ENCODE measurements at places on chromosomes 16 and 17. TPM values are rescaled to one million over a fixed set of nuclear protein-coding genes. Genes with fewer than 3 reads are reported as not detected.

Gene LUC7L3
- 189 TPM for total RNA-seq

Gene PLLP
- total RNA-seq = 2.6 TPM

Gene ABCA6
- 200 TPM for total RNA-seq

Gene PER1
- 297 TPM for total RNA-seq

Gene CD300H
- total RNA-seq = not detected

Gene CLEC19A
- not detected for total RNA-seq

Gene LITAF
- 157 TPM for total RNA-seq

Gene CLEC18C
- 1.3 TPM for total RNA-seq

- H3K27me3 ChIP-seq = no peaks in the 10 kb centered on the region
- peak overlapping the region; percentile 69 for H3K27ac ChIP-seq
- H3K36me3 ChIP-seq = no peaks in the 10 kb centered on the region
- H3K4me3 ChIP-seq = no peak overlapping the region
Measured at GRCh38 chr17:48025904-48026501, 11.6 kb downstream of the COPZ2 start.

DNA sequence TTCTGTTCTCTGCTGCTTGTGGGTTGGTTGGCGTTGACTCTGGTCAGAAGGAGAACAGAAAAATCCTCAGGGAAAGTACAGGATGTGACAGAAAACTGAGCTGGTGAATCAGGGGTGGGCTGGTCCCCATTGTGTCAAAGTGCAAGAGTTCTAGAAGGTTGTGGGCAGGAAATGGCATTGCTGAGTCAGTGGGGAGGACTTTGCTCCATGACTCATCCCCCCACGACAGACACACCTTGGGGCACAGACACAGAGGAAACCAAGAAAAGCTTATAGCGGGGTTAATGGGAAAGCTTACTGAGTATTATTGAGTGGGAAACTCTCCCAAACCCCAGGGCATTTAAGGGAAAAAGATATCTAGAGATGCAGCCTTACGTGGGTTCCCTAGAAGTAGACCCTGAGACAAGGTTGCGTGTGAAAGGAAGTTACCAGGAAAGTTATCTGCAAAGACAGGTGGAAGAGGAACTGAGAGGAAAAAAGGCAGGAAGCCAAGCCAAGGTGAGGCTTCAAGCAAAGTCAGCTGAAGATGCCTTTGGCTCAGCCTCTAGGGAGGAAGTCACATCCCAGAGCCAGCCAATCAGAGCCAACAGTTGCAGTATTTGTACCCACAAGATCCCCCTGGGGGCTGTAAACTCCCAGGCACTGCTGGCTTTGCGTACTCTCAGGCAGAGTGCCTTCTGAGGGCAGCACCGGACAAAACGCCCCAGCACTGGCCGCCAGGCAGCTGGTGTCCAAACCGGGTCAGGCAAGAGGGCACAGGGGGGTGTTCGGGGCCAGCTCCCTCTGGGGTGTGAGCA is 86.4 kb downstream of the FOXL1 start:
- no peak for DNase-seq
- H3K27ac ChIP-seq = no peak overlapping the region
- H3K4me1 ChIP-seq = no peaks in the 10 kb centered on the region
- no peak overlapping the region for H3K4me3 ChIP-seq
- H3K27me3 ChIP-seq = no peaks in the 10 kb centered on the region

- no peaks in the 10 kb centered on the region for H3K4me1 ChIP-seq
- H3K4me3 ChIP-seq = no peak overlapping the region
- H3K27ac ChIP-seq = no peak overlapping the region
- no peaks in the 10 kb centered on the region for H3K27me3 ChIP-seq
- H3K36me3 ChIP-seq = no peaks in the 10 kb centered on the region
Measured at GRCh38 chr17:41760878-41761277, 25.6 kb downstream of the JUP start.

DNA sequence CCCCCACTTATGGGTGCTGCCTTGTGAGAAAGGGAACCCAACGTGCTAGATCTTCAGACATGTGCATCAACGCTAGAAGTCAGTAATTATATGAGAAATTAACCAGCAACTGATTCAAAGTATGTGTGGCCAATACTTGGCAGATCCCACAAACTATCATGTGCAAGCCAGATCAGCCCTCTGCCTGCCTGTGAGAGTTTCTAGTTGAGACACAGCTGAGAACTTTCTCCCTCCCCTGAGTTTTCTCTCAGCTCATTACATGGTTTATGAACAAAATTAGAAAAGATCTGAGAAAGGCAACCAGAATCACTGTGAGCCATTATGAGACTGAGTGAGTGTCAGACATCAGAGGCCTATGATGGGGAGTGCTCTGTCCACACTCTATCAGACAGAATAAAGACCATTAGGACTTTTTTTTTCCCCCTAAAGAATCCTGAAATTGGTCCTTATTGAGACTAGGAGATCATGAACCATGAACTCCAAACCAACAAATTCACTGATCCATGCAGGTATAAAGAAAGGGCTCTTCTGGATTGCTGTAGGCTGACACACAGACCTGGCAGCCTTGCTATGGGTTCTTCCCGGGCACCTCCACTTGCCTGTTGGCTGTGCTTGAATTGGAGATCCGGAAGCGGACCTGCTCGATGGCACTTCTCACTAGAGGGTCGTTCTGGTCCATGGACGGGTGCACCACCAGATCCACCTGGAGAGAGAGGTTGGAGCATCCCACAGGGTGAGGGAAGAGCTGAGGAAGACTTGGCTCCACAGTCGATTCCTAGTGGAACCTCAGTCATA is 51.5 kb downstream of the GTF3C1 start:
- no peaks in the 10 kb centered on the region for H3K27me3 ChIP-seq
- H3K4me3 ChIP-seq = no peak overlapping the region
- no peak overlapping the region for H3K27ac ChIP-seq
- peaks cover 3% of the 10 kb centered on the region for H3K36me3 ChIP-seq
- DNase-seq = no peak
- no peaks in the 10 kb centered on the region for H3K4me1 ChIP-seq

DNA sequence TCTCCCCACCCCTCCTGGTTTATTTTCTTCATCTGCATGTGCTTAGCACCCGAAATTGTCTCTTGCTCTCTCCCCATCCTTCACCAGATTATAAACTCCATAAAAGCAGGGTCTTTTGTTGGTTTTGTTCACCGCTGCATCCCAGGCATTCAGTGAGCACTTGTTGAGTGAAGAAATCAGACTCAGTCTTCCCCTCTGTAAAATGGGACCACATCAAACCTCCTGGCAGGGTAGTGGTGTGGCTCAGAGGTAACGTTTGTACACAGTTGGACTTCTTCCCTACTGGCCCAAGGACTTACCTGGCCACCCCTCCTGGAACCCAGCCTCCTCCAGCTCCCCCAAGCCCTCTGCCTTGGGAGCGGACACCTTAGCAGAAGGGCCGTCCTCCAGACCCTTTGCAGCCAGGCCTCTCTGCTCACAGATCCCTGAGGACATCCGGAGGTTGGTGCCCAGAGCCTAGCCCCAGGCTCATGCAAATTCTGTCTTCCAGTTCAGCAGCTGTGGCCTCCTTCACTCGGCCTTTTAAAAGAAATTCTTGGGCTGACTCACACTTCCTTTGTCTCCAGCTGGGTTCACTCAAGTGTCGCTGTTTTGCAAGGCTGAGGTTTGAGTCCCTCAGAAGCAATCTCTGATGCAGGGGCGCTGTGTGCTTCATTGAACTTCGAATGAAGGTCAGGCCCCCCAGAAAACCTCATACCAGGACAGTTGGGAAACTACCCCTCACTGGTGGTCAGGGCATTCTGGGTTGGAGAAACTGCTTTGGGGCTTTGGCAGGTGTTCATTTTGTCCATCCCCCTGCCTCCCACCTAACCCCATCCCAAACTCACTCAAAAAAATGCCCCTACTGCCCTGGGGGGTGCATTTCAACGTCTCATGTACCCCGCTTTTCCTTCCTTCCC is 16.8 kb upstream of the RMI2 start:
- no peaks in the 10 kb centered on the region for H3K36me3 ChIP-seq
- H3K27me3 ChIP-seq = no peaks in the 10 kb centered on the region
- no peak overlapping the region for H3K4me3 ChIP-seq
- DNase-seq = no peak

DNA sequence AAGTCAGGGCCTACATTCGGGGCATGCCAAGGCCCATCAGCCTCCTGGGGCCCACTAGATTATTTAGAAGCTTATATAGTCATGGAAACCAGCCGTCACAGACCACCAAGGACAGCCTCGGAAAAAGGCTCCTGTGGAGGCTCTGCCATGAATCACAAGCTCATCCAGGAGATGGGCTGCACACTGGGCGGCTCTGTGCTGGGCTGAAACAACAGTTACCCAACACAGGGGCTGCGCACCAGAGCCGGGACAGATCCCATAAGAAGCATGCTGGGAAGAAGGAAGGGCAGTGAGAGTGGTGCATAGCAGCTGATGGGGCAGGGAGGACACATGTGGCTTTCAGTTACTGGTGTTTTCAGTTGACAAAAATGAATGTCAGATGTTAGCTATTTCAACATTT is 67.7 kb upstream of the GSG1L start:
- no peak for DNase-seq
- H3K27me3 ChIP-seq = no peaks in the 10 kb centered on the region
- H3K4me3 ChIP-seq = no peak overlapping the region
- H3K4me1 ChIP-seq = no peaks in the 10 kb centered on the region
- H3K36me3 ChIP-seq = peaks cover 4% of the 10 kb centered on the region

- no peak overlapping the region for H3K4me3 ChIP-seq
- H3K27ac ChIP-seq = no peak overlapping the region
- no peaks in the 10 kb centered on the region for H3K4me1 ChIP-seq
- H3K36me3 ChIP-seq = no peaks in the 10 kb centered on the region
- no peaks in the 10 kb centered on the region for H3K27me3 ChIP-seq
Measured at GRCh38 chr16:54846766-54847165, 83.9 kb upstream of the IRX5 start.

DNA sequence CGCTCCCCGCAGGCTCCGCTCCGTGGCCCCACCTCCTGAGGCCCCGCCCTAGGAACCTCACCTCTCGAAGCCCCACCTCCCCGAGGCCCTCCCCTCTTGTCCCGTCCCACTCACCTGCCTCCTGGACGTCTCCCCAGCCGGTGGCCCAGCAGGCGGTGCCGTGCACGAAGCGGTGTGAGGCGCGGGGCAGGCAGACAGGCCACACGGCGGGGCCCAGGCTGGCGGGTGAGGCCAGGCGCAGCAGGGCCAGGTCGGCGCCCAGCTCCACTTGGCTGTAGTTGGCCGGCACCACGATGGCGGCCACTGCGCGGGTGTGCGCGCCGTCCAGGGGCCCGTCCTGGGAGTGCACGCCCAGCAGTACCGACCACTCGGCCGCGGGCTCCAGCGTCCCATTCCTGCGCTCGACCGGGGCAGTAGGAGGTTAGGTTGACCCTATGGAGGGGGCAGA is 1.6 kb downstream of the PRSS36 start:
- H3K4me1 ChIP-seq = no peaks in the 10 kb centered on the region
- H3K4me3 ChIP-seq = no peak overlapping the region
- H3K36me3 ChIP-seq = no peaks in the 10 kb centered on the region

GRCh38 chr17:32604966-32605365 is 118.2 kb downstream of the CDK5R1 start:
- H3K27ac ChIP-seq = no peak overlapping the region
- H3K36me3 ChIP-seq = peaks cover 4% of the 10 kb centered on the region
- no peaks in the 10 kb centered on the region for H3K27me3 ChIP-seq
- DNase-seq = no peak

- no peaks in the 10 kb centered on the region for H3K27me3 ChIP-seq
- no peak overlapping the region for H3K4me3 ChIP-seq
- no peaks in the 10 kb centered on the region for H3K36me3 ChIP-seq
- H3K4me1 ChIP-seq = no peaks in the 10 kb centered on the region
- H3K27ac ChIP-seq = no peak overlapping the region
- no peak for DNase-seq
Measured at GRCh38 chr16:28617874-28618273, 8.0 kb upstream of the SULT1A1 start.

- no peak overlapping the region for H3K4me3 ChIP-seq
- H3K36me3 ChIP-seq = peaks cover 13% of the 10 kb centered on the region
- H3K27ac ChIP-seq = no peak overlapping the region
Measured at GRCh38 chr16:86542756-86543750, 12.0 kb downstream of the MTHFSD start.

GRCh38 chr16:46801428-46802049 is 29.4 kb downstream of the C16orf87 start:
- H3K4me3 ChIP-seq = no peak overlapping the region
- H3K27me3 ChIP-seq = no peaks in the 10 kb centered on the region
- H3K4me1 ChIP-seq = no peaks in the 10 kb centered on the region
- DNase-seq = no peak

- H3K4me3 ChIP-seq = no peak overlapping the region
Measured at GRCh38 chr17:76968707-76969597, 100.7 kb downstream of the MGAT5B start.

GRCh38 chr17:76845541-76846017 is 22.6 kb upstream of the MGAT5B start:
- H3K4me3 ChIP-seq = no peak overlapping the region
- no peaks in the 10 kb centered on the region for H3K27me3 ChIP-seq
- H3K4me1 ChIP-seq = no peaks in the 10 kb centered on the region
- H3K27ac ChIP-seq = no peak overlapping the region
- no peaks in the 10 kb centered on the region for H3K36me3 ChIP-seq

DNA sequence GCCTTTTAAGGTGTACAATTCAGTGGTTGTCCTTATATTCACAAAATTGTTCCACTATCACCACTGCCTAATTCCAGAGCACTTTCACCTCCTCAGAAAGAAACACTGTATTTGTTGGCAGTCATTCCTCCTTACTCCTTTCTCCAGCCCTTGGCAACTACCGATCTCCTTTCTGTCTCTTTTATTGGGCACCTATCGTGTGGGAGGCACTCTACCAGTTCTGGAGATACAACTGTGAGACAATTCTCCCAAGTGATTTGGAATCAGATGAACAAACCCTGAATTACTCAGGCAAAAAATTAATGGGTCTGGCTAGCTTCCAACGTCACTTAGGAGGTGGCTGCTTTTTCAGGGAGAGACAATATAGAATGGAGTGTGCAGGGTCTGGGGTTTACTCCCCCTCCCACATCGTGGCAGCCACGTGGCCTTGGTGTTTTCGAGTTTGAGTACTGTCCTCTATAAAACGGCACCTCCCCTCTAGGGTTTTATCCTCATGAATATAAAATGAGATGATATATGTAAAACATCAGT is 63.9 kb downstream of the SHISA9 start:
- no peak for DNase-seq
- H3K36me3 ChIP-seq = no peaks in the 10 kb centered on the region
- no peaks in the 10 kb centered on the region for H3K27me3 ChIP-seq
- no peaks in the 10 kb centered on the region for H3K4me1 ChIP-seq
- H3K4me3 ChIP-seq = no peak overlapping the region

- DNase-seq = no peak
- no peak overlapping the region for H3K4me3 ChIP-seq
- H3K36me3 ChIP-seq = no peaks in the 10 kb centered on the region
- H3K27ac ChIP-seq = no peak overlapping the region
- H3K4me1 ChIP-seq = no peaks in the 10 kb centered on the region
Measured at GRCh38 chr17:79897243-79898063, 58.2 kb upstream of the CBX4 start.

DNA sequence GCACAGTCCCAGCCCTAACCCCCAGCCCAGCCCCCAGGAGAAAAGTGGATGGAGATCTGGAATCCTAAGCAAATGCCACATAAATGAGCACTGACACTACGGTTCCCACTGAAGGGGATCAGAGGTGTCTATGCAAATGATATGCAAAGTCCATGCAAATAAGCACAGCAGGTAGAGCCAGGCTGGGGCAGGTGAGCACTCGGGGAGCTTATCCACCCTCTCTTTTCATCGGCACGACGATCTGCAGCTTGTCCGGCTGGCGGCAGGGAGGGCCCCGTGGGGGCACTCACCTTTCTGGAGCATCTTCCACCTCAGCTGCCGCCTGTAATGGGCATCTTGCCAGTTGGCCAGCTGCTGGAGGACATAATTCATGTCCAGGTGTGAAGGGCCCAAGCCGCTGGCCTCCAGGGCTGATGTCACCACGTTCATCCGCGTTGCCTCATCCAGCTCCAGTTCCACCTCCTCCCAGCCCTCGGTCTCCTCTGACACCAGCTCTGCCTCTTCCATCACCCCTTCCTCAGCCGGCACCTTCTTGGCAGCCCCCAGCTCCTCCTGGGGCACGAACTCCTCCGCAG is 9.9 kb downstream of the HAP1 start:
- no peak overlapping the region for H3K27ac ChIP-seq
- no peaks in the 10 kb centered on the region for H3K36me3 ChIP-seq
- H3K27me3 ChIP-seq = no peaks in the 10 kb centered on the region
- no peak for DNase-seq
